ENCODE measurements at places on chromosomes 3 and 15.

DNA sequence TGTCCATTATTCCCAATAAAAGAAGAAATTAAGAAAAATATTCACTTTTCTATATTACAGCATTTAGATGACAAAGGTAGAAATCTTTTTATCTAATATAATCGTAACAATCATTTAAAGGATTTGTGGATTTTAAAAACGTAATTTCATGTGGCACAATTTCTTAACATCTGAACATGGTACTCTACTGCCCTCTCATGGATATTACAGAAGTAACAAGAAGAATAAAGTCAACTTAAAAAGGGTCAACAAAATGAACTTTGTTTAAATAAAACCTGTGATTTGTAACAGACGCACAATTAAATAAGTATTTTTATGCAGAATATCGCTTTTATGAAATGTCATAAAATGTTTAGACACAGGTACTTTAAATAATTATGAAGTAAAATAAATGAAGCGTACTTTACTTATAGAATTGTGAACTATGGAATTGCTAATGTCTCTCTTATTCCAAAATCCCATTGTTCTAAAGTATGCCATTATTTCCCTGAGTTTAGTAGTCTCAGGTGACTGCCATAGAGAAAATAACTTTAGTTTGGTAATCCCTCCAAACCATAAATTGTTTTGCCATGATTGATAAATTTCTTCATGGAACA lies 366.8 kb upstream of the ZNF385D start:
- no peak overlapping the region for H3K27ac ChIP-seq
- H3K27me3 ChIP-seq: no peaks in the 10 kb centered on the region
- no peaks in the 10 kb centered on the region for H3K4me1 ChIP-seq
- no peak overlapping the region for H3K4me3 ChIP-seq
- no peaks in the 10 kb centered on the region for H3K36me3 ChIP-seq
- DNase-seq: no peak

- H3K4me3 ChIP-seq: no peak overlapping the region
- no peak overlapping the region for H3K27ac ChIP-seq
- H3K4me1 ChIP-seq: peaks cover 12% of the 10 kb centered on the region
- DNase-seq: no peak
- H3K27me3 ChIP-seq: no peaks in the 10 kb centered on the region
Measured at GRCh38 chr15:73989001-73989798, 2.9 kb downstream of the STOML1 start.

DNA sequence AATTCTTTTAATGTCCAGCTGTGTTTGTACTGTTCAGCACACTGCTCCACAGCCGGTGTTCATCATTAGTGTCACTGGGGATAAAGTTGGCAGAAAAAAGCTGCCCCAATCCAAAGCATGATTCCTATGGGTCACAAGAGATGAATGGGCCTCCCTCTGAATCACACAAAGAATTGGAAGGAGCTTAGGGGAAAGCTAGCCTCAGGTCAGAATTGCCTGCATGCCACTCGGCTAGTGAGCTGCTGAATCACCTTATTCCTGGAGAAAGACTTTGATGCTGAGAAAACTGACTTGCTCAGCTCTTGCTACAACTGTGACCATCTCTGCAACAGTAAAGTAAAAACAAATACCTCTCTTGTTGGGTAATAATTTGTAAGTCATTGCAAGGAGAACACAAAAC lies 3.5 kb downstream of the CCK start:
- H3K4me3 ChIP-seq: no peak overlapping the region
- peaks cover 92% of the 10 kb centered on the region for H3K27me3 ChIP-seq
- no peaks in the 10 kb centered on the region for H3K4me1 ChIP-seq
- H3K36me3 ChIP-seq: no peaks in the 10 kb centered on the region
- DNase-seq: no peak
- H3K27ac ChIP-seq: no peak overlapping the region

DNA sequence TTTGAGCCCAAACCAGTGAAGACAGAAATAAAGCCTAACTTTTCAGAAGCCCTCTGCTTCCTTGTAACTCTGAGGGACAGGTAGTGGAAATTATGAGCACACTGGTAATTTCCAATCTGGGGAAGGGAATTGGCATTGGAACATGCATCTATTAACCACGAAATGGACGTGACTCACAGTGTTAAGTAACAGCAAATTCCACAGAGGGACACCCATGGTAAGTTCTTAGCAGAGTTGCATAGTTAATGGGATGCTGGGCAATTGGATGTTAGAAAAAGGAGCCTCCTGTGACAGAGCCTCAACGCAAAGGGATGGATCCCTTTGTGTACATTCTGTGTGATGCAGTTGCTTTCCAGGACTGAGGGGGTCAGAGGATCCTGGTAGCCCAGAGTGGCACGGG lies 168.6 kb downstream of the SEMA6D start:
- no peaks in the 10 kb centered on the region for H3K4me1 ChIP-seq
- no peaks in the 10 kb centered on the region for H3K36me3 ChIP-seq
- no peak for DNase-seq
- no peak overlapping the region for H3K27ac ChIP-seq
- no peak overlapping the region for H3K4me3 ChIP-seq

DNA sequence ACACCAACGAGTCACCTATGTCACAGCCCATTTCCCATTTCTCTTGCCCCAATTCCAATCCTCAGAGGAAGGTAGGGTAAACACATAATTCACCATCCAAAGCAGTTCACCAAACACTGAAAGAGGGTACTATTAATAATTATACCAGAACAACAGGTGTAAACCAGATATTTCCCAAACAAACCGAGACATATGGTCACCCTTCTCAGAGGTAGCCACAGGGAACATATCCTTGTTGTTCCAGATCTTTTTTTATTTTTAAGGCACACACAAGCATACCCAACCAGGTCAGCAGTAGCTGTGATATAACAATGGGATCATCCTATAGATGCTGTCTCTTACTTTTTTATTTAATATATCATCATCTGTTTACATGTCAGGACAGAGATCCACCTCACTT lies 24.7 kb downstream of the MAGI1 start:
- no peak for DNase-seq
- H3K27me3 ChIP-seq: no peaks in the 10 kb centered on the region

DNA sequence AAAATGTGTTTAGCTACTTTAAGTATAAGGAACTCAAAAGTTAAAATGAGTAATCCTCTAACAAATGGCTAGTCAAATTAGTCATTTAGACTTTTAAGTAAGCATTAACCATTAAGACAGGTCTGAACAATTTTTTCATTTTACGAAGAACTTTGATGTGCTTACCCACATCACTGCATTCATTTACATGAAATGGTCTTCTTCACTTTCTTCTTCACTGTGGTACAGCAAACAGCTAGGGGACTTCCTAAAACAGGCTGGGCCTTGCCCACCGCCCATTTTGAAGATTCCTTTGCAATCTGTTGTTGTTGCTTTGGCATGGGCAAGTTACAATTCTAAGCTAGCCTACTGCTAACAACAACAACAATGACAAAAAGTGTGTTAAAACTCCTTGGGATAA lies 67.4 kb downstream of the CBLB start:
- peaks cover 72% of the 10 kb centered on the region for H3K4me1 ChIP-seq
- DNase-seq: no peak
- peak overlapping the region; percentile 89 for H3K27ac ChIP-seq
- H3K36me3 ChIP-seq: peaks cover 16% of the 10 kb centered on the region
- H3K4me3 ChIP-seq: peak overlapping the region; percentile 11
